ENCODE measurements at places on chromosomes 5 and 9.

GRCh38 chr5:142303565-142303964, 21.3 kb downstream of the SPRY4 start:
- no peak for ATAC-seq

DNA sequence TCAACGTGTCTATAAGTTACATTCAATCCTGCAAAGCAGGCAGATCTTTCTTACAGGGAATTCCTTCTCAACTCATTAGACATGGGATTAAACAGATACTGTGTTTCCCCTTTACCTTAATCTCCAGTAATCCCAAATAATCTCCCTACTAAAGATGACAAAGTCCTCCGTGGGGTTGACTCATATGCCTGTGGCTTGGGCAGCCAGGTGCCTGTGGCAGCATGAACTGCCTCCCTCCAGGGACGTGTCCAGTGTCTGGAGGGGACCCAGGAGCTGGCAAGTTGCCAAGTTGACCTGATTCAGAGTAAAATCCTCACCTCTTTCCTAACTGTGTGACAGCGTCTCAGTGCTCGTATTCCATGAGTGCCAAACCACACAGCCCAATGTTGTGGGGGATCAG, 94.6 kb upstream of the PTCH1 start:
- ATAC-seq, result no peak

DNA sequence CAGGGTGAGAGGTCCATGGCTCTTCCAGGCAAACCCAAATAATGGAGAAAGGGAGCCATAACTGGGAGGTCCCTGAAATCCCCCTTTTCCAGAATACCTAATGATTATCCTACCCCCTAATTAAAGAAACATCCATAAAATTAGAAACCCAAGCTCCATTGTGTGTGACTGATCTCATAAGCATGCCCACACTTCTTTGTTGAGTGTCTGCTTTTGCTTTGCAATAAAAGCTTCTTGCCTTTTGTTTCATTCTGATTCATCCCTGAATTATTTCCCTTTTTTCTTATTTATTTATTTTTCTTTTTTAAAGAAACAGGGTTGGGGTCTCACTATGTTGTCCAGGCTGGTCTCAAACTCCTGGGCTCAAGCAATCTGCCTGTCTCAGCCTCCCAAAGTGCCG, 33.1 kb downstream of the BTF3 start:
- no peak for ATAC-seq

DNA sequence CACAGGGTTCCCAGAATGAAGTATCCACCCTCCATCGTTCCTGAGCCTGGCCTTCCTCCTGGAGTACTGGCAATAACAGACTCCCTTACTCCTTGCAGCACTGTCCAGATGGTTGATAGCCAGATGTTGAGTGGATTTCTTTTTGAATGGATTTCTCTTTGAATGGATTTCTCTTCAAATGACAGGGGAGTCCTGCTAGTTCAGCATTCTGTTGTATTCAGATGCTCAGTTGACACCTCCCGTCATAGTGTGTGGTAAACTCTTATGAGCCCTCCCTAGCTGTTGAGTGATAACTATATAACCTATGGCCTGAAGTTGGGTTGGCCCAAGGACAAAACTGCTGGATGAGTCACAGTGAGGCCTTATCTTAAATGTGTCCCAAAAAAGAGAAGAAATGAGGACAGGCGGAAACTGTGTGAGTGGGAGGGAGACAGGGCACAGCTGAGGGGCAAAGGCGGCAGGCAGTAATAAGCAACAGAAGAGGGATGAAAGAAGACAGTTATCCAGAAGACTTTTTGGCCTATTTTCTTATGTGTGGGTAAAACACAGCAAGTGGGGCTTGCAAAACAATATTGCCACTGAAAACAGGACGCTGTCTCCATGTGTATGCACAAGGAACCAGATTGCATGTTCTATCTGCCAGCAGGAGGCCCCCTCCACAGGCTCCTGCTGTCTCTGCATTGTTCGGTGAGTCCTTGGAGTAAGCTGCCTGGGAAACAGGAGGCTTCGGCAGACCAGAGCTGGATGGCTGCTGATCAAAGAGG, 209.5 kb upstream of the S1PR3 start:
- ATAC-seq, result peak; percentile 87

DNA sequence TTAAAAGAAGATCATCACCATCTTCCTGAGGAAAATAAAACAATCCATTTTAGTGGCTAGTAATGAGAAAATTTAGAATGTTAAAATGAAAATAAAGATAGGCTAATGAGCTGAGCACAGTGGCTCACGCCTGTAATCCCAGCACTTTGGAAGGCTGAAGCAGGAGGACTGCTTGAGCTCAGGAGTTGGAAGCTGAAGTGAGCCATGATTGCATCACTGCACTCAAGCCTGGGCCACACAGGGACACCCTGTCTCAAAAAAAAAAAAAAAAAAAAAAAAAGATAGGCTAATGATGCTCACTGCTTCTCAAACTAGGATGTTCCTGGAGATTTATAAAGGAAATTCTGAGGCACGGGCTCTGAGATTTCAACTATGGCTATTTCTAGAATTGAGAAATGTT, 50.3 kb downstream of the CPLANE1 start:
- no peak for ATAC-seq

GRCh38 chr5:125552486-125552885, 806.0 kb upstream of the ZNF608 start:
- ATAC-seq, result no peak

GRCh38 chr9:72687331-72687730, 165.9 kb downstream of the TMC1 start:
- no peak for ATAC-seq

DNA sequence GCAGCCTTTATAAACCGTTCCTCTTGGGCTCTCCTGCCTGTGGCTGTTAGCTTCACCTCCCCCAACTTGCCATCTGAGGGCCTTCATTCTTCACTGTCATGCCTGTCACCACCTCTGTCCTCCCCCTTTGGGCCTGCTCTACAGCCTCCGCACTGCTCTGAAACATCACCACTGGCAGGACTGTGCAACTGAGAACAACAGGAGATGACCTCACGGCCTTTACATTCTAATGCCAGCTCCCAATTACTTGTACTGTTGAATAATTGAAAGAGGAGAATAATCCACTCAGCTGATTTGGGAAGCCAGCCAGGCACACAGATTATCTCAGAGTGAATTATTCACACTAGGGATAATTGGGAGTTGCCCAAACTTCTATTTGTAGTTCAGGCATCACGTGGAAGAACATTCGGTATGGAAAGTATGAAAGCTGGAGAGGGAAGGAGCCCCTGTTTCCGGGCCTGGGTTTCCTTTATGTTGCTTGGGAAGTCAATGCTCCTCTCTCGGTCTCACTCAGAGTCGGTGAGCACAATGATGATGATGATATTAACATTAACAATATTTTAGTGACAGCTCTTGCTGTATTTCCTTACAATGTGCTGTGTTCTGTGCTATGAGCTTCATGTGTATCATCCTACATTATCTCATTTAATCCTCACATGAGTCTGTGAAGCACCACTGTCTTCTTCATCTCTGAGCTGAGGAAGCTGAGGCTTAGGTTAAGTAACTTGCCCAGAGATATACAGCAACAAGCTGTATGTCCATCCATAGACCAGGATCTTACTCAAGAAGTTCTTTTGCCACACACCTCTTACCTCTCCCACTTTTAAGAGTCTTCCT, 99.3 kb upstream of the LRRTM2 start:
- ATAC-seq, result no peak

- ATAC-seq, result no peak
These were observed 107.3 kb upstream of the WWC1 start for GRCh38 chr5:168184103-168184502.

- ATAC-seq, result peak; percentile 74
These were observed 129.4 kb upstream of the RASA1 start for GRCh38 chr5:87138091-87138805.

GRCh38 chr5:73405691-73406090, 42.9 kb downstream of the FOXD1 start:
- ATAC-seq, result no peak

DNA sequence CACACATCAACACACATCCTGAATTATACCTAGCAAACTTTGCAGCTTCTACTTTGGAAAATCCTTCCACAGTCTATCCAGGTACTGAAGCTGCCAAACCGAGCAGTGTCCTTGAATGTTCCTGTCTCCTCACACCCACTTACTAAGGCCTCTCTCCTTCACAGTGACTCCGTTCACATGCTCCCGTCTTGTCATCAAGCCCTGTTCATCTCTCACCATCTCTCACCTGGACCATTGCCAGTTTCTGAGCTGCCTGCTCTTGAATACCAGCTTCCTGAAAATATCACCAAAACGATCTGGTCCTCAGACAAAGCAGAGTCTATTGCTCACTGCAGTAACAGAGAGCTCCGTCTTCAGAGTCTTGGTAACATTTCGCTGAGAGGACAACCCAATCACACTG, 57.4 kb downstream of the GCNT1 start:
- ATAC-seq, result no peak

- no peak for ATAC-seq
These were observed 588.8 kb upstream of the KLF4 start for GRCh38 chr9:108078375-108078774.

- no peak for ATAC-seq
These were observed 181.7 kb downstream of the BNC2 start for GRCh38 chr9:16688814-16689213.

- ATAC-seq, result no peak
These were observed 61.6 kb upstream of the C9orf72 start for GRCh38 chr9:27634879-27635278.

- ATAC-seq, result no peak
These were observed 9.6 kb downstream of the FBXW2 start for GRCh38 chr9:120783602-120784047.

- no peak for ATAC-seq
These were observed 20.1 kb downstream of the PCSK1 start for GRCh38 chr5:96412868-96413449.

DNA sequence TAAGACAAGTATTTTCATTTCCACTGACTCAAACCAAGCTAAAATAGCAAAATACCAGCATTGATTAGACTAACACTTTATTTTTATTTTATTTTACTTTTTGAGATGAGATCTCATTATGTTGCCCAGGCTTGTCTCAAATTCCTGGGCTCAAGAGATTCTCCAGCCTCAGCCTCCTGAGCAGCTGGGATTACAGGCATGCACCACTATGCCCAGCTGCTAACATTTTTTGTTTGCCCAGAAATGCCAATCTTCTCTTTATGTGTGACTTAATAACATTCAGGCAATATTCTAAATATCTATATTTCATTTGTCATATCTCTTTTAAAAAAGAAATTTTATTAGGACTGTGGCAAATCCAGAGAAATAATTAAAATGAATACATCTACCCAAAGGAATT, 55.0 kb downstream of the OXCT1 start:
- ATAC-seq, result no peak

GRCh38 chr9:129550199-129550839, 70.6 kb downstream of the C9orf50 start:
- ATAC-seq, result peak; percentile 92

DNA sequence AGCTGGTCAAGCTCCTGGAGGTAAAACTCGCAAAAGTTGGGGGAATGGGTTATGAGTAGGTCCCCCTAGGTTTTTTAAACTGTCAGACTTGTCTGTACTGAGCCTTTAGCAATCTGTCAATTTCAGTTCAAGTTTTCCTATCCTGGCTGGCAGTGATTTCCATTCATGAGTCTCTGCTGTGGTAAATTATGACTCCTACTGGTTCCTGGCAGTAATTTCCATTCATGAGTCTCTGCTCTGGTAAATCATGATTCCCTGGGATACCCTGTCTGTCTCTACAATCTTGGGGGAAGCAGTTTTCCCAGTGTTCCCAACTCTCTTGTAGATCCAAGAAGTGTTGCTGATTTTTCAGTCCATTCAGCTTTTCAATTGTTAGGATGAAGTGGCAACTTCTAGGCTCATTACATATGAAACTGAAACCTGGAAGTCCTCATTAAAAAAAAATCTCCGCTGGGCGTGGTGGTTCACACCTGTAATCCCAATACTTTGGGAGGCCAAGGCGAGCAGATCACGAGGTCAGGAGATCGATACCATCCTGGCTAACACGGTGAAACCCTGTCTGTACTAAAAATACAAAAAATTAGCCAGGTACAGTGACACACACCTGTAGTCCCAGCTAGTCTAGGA, 91.3 kb upstream of the GPBP1 start:
- ATAC-seq, result peak; percentile 51

GRCh38 chr5:174272671-174273070, 227.2 kb downstream of the NSG2 start:
- no peak for ATAC-seq

GRCh38 chr9:30977965-30978364, 1406.5 kb upstream of the ACO1 start:
- ATAC-seq, result no peak

DNA sequence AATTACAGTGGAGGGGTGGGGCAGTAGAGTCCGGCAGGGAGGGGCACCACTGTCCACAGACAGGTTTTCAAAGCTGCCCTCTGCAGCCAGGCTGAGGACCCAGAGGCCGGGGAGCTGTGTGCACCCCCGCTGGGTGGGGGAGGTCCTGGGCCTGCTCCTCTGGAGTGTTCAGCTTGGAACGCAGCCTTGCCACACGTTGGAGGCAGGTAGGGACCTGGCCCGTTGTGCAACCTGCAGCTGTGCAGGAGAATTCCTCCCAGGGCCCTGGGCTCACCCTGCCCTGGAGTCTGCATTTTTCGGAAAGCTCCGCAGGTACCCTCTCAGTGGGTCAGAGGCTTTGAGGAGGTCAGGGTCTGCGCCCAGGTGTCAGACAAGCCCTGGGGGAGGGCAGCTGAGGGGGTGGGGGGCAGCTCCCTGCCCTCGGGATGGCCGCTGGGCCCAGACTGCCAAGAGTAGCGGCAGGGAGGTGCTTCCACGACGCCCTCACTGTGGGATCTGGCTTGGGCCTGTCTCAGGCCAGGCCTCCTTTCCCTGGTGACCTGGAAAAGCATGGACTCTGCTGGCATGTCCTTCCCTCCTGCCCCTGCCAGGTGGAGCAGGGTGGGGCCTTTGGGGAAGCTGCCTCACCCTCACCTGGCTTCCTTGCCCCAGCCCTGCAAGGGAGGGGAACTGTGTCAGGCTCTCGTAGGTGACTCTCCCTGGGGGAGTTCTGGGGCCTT, 29.5 kb downstream of the RXRA start:
- no peak for ATAC-seq

DNA sequence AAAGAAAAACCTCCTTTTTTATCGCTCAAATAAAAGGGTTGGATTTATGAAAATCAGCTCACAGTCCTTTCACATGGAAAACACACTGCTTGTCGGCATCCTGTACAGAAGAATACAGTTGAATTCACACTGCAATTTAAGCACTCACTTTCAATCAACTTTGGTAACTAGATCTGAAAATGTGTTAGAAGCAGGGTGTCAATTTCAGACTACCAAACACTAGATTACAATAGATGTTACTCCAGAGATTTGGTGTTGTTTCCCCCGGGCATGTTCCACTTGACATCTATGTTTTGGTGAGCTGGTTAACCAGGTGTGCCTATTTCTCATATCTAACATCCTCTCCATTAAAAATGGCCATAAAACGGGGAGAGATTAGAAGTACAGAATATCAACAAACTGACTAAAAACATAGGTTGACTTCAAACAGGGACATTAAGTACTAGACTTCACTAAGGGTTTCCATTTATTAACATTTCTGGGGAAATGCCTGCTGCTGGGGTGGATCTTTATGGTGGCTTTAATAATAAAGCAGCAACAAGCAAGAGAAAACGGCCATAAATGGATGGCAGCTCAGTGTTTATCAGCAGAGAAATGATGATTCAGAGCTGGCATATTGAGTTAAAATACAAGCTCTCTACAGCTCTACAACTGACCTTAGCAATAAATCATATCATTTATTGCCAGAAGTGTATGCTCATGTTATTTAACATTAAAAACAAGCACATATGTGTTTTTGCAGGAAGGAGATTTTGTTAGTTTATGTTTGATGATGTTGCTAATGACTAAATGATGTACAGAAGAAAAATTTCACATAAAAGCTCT, 158.8 kb downstream of the SLF1 start:
- peak; percentile 53 for ATAC-seq

GRCh38 chr5:94562327-94562971, 56.0 kb downstream of the KIAA0825 start:
- no peak for ATAC-seq

All from SK-N-SH treated with all-trans-retinoic acid at 6 μM for 48 hours (cell line).